ENCODE measurements at places on chromosomes 7 and 10. TPM values are rescaled to one million over a fixed set of nuclear protein-coding genes. Genes with fewer than 3 reads are reported as not detected.

- H3K27ac ChIP-seq, result no peak overlapping the region
- H3K4me3 ChIP-seq, result no peak overlapping the region
- H3K27me3 ChIP-seq, result no peaks in the 10 kb centered on the region
- H3K36me3 ChIP-seq, result no peaks in the 10 kb centered on the region
Observed at GRCh38 chr7:31640381-31640780, 46.6 kb upstream of the PPP1R17 start.

GRCh38 chr10:89838044-89838615, 136.7 kb downstream of the KIF20B start:
- peak overlapping the region; percentile 19 for H3K27ac ChIP-seq
- H3K4me1 ChIP-seq, result peaks cover 7% of the 10 kb centered on the region
- H3K36me3 ChIP-seq, result no peaks in the 10 kb centered on the region
- peaks cover 17% of the 10 kb centered on the region for H3K27me3 ChIP-seq
- H3K4me3 ChIP-seq, result peak overlapping the region; percentile 86

- H3K4me1 ChIP-seq, result no peaks in the 10 kb centered on the region
- no peaks in the 10 kb centered on the region for H3K27me3 ChIP-seq
- H3K36me3 ChIP-seq, result no peaks in the 10 kb centered on the region
- DNase-seq, result no peak
- H3K4me3 ChIP-seq, result no peak overlapping the region
Observed at GRCh38 chr7:98303906-98304305, 22.4 kb downstream of the BRI3 start.

CAMK2B gene
- total RNA-seq, result not detected

DNA sequence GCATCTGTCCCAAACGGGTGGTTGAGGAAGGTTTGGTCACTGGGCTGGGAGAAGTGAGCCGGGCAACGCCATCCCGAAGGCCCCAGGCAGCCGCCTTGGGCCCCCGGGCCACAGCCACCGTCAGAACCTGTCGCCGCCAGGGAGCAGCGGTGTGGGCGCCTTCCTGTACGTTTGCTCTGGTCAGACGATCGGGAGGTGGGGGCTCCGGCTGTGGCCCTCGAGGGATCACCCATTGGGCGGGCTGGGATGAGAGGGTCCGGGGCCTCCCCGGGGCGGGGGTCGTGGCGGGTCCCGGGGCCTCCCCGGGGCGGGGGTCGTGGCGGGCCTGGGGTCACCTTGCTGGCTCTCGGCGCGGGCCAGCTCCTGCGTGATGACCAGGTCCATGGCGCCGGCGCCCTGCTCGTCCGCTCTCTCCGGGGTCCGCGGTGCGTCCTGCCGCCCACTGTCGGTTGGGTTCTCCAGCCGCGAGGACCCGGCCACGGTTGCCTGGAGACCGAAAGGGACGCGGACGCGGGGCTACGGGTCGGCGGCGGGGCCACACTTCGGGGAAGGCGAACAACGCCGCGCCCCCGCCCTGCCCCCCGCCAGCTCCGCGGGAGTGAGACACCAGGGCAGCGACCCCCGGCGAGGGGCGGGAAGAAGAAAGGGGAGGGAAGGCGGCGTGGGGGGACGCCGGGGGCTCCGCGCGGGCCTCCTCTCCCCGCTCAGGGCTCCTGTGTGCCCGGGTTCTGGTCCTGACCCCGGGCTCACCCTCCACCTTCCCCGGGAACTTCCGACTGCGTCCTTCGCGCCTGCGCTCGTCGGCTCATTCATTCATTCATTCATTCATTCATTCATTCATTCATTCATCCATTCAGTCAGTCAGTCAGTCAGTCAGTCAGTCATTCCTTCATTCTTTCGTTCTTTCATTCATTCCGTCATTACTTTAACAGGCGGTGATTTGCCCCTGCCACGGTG, at the start of gene CFAP46:
Gene CFAP46, minus strand, starts transcription at position 470 of the 957 bp plus-strand sequence. Its CDS starts 86 bp downstream, at position 384.
- no peaks in the 10 kb centered on the region for H3K36me3 ChIP-seq
- peak; percentile 55 for DNase-seq
- H3K4me1 ChIP-seq, result peaks cover 2% of the 10 kb centered on the region
- H3K27me3 ChIP-seq, result peaks cover 31% of the 10 kb centered on the region
- no peak within 1 kb of the TSS for H3K27ac ChIP-seq

GRCh38 chr10:128908099-128908498, 558.9 kb upstream of the MGMT start:
- no peak overlapping the region for H3K4me3 ChIP-seq
- H3K4me1 ChIP-seq, result peaks cover 2% of the 10 kb centered on the region
- peaks cover 2% of the 10 kb centered on the region for H3K27me3 ChIP-seq
- no peak overlapping the region for H3K27ac ChIP-seq
- no peaks in the 10 kb centered on the region for H3K36me3 ChIP-seq

MMP21 gene
- total RNA-seq, result 0.20 TPM

DNA sequence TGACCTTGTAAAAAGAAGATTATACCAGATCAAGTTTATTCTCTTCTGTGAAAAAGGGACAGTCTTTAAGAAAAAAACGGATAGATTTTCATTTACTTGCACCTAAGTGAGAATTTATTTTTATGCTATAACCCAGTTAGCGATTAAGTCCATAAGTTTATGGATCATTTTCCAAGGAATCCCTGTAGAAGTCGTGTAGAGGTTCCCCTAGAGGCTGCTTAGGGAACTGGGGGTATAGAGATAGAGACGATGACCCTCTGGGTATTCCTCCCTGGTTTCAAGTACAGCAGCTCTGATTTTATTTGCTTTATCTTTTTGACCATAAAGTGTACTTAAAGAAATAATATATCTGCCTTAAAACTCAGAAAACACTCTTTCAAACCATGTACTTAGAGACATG, 648.4 kb upstream of the LRRTM3 start:
- no peak overlapping the region for H3K4me3 ChIP-seq
- DNase-seq, result no peak
- no peak overlapping the region for H3K27ac ChIP-seq
- H3K36me3 ChIP-seq, result no peaks in the 10 kb centered on the region

All from activated naive CD8-positive, alpha-beta T cell treated with anti-CD3 and anti-CD28 coated beads, Interleukin-2, amount 10 ng/mL, durations not matched to agents 7 days and 5 days (primary cell).